T47D (cell line): ENCODE measurements at places on chromosomes 6 and 20.
A peak's percentile ranks its signal among the peaks of the same experiment; 100 is the strongest.

DNA sequence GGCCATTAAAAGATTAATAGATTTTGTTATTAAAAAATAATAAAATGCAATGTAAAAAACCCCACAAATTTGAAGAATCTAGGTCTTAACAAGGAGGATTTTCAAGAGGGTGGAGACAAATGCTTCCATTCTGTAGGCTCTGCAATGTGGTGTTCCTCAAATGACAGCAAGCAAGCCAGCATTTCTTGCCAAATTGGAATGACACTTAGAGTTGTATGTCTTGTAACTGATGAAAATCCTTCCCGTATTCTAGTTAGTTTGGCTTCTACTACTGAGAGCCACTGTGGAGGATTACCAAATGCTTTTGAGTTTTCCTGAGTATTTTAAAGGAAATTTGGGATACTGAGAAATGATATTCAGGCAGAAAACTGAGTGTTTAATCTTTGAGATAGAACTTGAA lies 1225.5 kb upstream of the CITED2 start:
- no peak for DNase-seq

DNA sequence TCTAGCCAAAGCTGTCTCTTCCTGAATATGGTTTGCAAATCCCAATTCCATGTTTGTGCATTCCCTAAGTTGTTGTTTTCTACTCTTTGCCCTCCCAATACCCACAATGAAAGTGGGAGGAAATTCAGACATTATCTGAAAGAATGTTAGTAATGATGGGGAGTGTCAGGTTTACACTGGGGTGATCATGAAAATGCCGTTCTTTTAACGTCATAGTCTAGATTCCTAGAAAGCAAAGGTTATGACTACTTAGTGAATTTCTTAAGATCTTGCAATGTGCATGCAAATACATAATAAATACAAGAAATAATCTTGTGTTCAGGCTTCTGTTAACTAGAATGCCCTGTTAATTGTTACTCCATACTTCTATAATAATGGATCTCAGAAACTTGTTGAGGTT lies 101.0 kb downstream of the LCA5 start:
- no peak for DNase-seq

DNA sequence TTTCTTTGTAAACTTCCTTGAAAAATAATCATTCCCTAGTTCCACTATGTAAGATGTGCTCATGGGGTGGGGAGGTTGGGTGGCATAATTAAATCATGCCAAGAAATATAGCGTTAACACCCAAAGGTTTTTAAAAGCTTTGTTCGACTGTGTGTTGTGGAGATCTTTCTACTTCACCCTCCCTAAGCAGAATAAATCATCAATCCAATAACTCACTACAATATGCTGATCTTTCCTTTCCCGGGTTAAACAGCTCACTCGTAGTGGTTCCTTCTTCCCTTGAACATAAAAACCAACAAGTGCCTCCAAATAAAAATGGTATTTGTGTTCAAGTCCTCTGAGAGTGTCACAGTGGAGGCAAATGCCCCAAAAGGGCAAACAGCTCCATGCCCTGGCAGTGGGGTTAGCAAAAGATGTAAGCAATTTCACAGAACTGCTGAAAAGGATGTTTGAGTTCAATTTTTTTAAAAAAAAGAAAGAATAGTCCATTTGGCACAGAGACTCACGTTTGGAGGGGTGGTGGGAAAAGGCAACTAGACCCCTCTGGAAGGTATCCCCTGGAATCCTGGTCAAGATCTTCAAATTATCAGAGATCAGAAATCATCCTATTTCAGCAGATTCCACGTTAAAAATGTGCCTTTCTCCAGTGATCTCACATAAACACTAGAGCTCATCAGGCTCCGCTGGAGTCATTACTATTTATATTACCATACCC lies 99.1 kb downstream of the TFAP2A start:
- DNase-seq: no peak

- DNase-seq: no peak
Observed at GRCh38 chr20:16241911-16242310, 331.3 kb downstream of the KIF16B start.

- DNase-seq: no peak
Observed at GRCh38 chr6:170280689-170281045, 10.2 kb downstream of the DLL1 start.

GRCh38 chr6:105967917-105968602 lies 118.1 kb upstream of the PRDM1 start:
- DNase-seq: no peak

- DNase-seq: no peak
Observed at GRCh38 chr6:122788208-122788607, 850 bp upstream of the SMPDL3A start.

DNA sequence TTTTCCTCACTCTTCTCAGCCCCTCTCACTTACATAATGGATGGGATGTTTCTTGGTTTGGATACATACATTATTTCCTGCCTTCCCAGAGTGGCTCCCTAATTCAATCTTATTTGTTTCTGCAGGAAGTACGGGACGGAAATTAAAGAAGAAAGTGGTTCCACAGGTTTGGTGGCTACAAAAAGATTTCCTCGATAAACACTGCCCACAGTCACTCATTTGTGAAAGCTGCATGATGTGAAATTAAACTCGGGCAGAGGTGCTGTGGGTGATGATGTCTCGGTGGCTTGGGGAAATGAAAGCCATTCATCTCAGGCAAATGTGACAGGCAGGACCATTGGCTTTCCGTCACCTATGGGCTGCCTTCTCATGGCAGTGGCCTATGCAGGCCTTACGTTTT lies 119.5 kb upstream of the KCNG1 start:
- peak; percentile 41 for DNase-seq

DNA sequence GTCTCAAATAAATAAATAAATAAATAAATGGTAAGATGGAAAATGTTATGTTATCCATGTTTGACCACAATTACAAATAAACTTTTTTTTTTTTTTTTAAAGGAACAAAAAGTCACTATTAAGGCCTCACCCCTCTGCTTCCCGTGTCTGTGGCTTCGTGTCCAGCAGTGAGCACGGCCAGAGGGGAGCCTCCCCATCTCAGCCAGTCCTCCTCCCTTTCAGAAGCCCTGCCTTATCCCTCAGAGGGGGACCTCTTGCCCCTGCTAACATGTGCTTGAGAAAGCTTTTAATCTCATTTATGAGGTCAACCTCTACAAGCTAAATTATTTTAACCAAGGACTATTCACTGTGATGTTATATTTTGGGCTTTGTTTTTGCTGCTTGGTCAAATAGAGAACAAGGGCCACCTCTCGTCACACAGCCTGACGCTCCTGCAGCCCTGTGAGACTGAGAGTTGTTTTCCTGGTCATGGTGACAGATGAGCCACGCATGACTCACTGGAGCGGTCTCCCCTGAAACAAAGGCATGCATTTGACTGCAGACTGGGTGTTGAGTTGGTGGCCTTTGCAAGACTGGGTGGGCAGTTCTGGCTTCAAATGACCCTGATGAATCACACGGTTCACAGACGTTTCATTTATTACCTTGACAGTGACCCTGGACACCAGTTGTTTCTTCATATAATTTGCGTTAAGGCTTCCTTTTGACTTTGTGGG lies 131.8 kb downstream of the TIAM2 start:
- DNase-seq: no peak

DNA sequence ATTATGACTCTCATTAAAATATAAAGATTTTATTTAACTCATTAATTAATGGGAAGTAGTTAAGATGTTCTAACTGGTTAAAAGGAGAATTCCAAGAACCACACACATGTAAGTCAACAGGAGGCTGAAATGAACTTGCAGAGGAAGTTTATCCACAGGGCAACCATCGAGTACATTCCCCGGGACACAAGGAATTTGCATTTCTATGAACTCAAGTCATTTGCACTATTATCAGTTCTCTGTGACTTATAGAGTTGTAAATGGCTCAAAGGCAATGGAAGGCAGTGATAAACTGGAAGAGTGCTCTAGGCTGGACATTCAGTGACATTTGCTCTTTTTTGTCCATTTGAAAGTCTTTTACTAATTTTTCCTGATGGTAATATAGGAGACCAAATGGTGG lies 97.4 kb downstream of the SNX5 start:
- DNase-seq: no peak

DNA sequence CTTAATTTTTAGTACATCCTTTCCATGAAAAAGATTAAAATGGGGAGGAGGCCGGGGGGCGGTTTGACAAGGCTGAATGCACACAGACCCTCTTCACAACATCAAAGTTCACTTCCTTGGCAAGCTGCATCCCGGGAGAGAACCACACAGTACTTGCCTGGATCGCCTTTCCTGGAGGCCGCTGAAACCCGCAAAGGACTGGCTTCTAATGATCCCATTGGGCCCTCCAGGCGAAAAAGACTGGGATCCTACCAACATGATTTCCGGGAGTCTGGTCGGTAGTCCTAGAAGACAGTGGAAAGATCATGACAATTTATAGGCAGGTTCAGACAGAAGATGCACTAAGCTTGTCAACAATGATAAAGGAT lies 60.2 kb downstream of the RIPOR2 start:
- DNase-seq: no peak

DNA sequence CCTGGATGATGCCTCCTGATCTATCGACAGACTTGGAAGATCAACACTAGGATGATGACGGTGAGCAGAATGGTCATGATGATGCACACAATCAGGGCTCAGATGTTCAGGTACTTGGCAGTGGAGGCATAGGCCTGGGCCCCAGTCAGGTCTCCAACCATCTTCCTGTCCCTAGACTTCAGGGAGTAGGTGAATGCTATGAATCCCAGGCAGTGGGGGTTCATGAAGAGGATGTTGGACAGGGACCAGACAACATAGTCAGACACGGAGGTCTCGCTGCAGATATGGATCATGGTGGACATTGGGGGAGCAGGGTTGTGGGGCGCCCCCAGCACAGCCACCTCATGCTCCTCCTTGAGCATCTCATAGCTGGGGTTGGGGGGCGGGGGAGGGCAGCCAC lies 27.5 kb downstream of the HLA-F start:
- DNase-seq: no peak

DNA sequence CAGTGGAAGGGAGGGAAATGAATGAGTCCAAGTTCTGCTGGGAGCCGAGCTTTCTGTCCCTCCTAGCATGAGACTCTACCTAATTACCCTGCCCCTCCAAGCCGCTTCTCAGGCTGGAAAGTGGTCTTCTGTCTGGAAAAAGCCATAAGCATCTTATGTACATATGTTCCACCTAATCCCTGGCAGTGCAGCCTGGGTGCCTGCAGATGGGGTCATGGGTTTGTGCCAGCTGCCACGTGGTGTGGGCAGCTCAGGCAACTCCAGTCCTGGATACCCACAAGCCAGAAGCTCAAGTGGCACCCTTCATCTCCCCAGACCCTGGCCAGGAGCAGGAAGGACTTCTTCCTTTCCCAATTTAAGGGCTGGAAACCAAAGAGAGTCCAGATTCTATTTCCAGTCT lies 253.1 kb downstream of the LY86 start:
- peak; percentile 30 for DNase-seq

- DNase-seq: no peak
Observed at GRCh38 chr6:37988127-37988526, 168.6 kb downstream of the ZFAND3 start.

GRCh38 chr6:150118627-150119026 lies 24.2 kb upstream of the PPP1R14C start:
- DNase-seq: no peak

DNA sequence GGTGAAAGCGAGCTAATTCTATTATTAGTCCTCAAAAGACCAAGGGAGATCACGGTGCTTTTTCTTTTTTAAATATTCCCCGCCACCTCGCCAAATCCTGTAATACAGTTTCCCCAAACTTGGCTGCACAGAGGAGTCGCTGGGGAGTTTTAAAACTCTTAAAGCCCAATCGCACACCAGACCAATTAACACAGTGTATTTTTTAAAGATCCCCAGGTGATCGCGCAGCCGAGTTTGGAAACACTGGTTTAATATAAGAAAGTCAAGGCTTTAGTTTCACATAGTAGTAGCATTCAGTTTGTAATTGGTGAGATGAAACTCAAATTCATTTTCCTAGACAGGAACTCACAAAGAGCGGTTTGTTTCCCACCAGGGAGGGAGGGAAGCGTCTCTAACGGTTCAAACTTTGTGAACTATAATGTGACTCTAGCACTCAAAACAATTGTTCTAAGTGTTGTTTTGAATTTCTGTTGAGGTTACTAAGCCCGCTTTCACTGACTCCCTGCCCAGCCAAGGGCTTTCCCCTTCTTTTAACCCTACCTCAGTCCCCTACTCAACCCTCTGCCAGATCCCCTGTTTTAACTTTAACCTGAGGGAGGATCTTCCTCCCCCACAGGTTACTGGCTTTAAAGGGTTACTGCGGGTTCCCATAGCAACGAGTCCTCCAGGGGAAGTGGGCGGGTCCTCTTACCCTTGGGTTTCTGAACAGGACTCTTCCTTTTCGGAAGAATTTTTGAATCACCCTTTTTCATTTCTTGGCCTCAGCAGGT lies 25.7 kb upstream of the BTBD3 start:
- DNase-seq: peak; percentile 77

DNA sequence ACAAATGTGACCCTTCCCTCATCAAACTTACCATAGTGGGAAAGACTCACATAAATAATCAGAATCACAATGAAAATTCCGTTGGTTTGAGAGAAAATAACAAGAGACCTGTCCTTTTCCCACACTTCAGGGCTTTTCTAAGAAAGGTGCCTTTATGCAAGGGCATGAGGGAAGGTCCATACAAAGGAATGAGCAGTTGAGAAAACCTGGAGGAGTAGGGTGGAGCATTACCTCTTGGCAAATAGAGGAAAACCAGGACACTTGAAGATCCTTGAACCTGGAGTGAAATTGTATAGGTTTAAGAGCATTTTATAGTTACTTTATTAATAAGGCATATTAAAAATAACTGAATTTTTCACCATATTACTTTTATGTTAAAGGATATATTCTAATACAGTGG lies 54.3 kb downstream of the UBR2 start:
- DNase-seq: no peak

- DNase-seq: no peak
Observed at GRCh38 chr6:156273065-156273711, 504.0 kb upstream of the ARID1B start.

GRCh38 chr6:128574402-128574801 lies 54.0 kb upstream of the PTPRK start:
- no peak for DNase-seq

DNA sequence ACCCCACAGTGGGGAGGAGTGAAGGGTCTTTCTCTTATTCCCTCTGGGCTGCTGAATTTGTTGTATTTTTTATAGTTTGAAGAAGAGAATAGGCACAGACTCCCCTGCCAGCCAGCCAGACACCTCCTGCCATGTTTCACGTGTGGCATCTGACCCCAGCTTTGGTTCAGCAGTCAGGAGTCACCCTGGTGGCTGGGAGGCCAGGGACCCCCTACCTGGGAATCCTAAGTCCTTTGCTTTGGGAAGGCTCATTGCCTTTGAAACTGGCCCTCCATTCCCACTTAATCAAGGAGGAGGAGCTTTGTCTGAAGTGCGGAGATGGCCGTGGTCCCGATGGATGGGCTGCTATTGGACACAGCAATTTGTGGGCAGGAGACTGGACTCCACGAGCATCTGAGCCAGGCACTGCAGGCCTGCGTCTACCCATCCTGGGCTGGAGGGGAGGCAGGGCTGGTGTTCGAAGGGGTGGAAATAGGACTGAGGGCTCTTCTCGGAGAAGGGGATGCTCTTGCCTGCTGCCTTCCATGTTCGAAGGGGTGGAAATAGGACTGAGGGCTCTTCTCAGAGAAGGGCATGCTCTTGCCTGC lies 196.1 kb downstream of the DLL1 start:
- DNase-seq: no peak

GRCh38 chr6:2230659-2231277 lies 14.6 kb downstream of the GMDS start:
- DNase-seq: no peak

GRCh38 chr6:26347699-26348098 lies 17.3 kb upstream of the BTN3A2 start:
- DNase-seq: peak; percentile 20
